ENCODE measurements at places on chromosomes 11 and 22.

DNA sequence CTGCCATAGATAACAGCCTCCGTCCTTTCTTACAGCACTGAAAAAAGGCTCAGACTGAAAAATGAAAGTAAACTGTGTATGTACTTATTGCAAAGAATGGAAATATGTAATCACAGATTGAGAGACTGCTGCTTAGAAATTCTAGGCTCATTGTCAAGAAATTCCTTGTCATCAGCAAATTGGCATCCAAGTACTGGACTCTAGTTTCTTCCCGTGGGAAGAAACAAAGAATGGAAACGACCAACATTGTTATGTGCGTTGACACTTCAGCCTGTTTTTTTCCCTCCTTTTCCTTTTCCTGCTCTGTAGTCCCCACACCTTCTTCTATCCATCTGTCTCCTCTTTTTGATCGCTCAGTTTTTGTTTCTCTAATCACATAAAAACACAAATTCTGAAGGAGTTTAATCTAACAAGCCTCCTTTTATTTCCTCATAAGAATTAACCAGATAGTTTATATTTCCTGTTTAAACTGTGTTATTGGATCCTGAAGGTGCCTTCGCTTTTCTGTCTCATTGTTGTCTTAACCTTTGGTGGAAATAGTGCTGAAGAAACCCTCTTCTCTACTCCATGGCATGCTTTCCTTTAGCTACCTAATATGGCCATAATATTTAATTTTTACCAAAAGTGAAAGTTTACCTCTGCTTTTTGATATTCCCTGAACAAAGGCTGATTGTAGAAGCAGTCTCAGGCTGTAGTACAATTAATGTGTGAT is 20.0 kb upstream of the CASP12 start:
- peak; percentile 61 for DNase-seq

DNA sequence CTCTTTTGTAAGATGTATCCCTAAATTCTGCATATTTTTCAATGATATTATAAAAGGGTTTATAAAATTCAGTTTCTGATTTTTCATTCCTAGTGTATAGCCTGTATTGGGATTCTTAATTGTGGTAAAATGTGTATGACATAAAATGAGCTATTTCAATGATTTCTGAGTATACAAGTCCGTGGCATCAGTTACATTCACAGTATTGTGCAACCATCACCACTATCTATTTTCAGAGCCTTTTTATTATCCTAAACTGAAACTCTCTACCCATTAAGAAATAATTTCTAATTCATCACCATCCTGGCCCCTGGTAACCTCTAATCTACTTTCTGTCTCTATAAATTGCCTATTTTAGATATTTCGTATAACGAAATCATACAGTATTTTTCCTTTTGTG is 39.8 kb downstream of the EIF3F start:
- DNase-seq: no peak

GRCh38 chr11:693887-694562 is 997 bp downstream of the DEAF1 start:
- no peak for DNase-seq

- DNase-seq: no peak
Measured at GRCh38 chr22:45314786-45315185, 5.1 kb downstream of the FAM118A start.

DNA sequence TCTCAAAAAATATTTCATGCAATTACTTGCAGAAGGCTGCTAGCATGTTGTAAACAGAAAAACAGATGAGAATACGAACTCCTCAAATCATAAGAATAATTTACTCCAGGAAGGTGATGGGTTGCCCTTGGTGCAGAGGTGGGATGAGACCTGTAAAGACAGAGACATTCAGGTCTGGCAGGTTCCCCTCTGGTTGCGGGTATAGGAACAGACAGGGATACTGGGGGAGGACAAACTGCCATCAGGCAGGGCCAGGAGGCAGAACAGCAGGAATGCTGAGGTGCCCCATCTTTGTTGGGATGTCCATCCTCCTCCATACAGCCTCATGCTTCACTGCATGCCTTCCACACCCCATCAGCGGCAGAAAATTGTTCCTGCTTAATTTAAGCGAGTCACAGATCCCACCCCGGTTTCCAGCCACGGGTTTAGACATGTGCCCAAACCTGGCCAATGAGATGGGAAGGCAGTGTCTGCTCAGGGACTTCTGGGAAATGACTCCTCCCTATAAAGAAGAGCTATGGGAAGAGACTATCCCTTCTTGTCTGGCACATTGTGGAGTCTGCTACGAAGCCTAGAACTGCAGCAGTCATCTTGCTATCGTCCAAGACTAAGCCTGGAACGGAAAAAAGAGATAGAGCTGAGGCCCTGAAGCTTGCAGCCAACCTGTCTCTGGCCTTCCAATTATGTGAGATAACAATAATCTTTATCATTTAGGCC is 23.1 kb upstream of the IRAG1 start:
- no peak for DNase-seq

- no peak for DNase-seq
Measured at GRCh38 chr11:97702951-97703350, 1313.1 kb downstream of the JRKL start.

DNA sequence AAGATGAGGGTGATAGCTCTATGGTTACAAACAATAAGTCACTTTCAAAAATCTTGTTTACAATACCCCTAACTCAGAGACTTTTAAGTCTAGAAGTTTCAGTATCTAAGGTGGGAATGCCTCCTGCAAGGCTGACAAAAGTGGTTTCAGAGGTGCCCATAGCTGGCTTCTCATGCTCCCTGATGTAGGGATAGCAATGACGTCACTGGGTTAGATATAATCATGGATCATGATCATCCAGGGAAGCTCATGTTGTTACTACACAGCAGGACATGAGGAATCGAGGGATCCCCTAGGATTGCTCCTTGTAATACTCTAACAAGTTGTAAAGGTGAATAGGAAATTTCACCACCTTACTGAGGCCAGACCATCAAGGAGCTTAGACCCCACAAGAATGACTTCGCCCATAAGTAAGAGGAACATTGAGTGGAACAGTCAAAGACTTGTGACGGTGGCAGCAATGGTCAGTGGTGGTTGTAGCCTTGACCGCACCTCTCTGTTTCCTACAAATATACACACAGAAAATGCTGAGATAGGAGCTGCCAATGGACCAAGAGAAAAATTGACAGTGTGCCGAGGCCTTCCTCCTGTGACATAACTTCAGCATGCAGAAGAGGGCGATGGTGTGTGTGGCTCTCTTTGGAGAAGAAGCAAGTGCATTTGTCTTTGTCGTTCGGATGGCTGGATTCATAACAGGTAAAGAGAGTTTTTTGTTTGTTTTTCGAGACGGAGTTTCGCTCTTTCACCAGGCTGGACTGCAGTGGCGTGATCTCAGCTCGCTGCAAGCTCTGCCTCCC is 15.6 kb downstream of the APOL4 start:
- DNase-seq: no peak

GRCh38 chr11:6354651-6355485 is 34.6 kb upstream of the CAVIN3 start:
- no peak for DNase-seq

- no peak for DNase-seq
Measured at GRCh38 chr11:126800009-126800408, 200.6 kb downstream of the KIRREL3 start.

DNA sequence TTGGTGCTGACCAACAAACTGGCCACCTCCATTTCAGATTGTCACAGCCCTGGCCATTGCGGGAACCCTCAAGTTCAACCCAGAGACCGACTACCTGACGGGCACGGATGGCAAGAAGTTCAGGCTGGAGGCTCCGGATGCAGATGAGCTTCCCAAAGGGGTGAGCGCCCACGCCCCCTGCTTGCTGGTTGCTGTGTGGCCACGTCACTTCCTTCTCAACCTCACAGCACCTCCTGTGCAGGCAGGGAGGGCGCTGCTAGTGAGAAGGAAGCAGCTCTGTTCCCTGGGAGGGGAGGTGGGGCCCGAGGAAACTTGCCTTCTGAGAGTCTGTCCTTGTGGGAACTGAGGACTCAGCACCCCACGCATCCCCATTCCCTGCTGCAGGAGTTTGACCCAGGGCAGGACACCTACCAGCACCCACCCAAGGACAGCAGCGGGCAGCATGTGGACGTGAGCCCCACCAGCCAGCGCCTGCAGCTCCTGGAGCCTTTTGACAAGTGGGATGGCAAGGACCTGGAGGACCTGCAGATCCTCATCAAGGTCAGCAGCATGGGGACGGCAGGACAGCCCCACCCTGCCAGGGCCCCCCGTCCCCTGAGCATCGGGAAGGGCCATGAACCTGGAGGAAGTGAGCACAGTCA is 19.3 kb downstream of the POLR3H start:
- no peak for DNase-seq

- peak; percentile 18 for DNase-seq
Measured at GRCh38 chr11:59429924-59430516, 3.8 kb upstream of the OR5A2 start.

- DNase-seq: no peak
Measured at GRCh38 chr22:22759371-22759770, 115.0 kb downstream of the GGTLC2 start.

DNA sequence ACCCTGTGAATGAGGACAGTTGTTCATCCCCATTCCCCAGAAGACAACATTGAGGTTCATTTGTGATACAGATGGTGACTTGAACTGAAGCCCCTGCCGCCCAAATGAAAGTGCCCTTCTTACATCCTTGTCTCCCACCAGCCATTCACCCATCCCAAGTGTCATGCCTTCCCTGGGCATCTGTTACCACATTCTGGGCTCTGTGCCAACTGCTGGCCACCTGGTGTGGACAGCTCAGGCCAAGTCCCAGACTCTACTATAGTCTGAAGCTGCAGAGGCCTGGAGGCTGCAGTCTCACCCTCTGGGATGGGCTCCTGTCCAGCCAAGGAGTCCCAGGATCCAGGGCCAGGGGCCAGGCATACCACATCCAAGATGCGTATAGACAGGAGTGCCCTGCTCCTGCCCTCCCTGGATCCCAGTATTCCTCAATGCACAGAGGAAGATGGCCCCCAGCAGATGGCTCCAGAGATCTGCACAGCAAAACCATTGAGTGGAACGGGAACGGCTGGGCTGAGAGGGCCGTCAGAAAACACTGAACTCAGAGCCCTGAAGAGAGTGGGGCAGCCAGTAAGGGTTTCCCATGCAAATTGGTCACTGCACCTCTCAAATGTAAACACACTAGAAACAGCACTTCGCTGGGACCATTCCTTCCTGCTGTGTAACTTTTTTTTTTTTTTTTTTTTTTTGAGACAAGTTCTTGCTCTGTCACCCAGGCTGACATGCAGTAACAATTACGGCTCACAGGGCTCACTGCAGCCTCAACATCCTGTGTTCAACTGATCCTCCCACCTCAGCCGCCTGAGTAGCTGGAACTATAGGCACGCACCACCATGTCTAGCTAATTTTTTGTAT is 22.8 kb downstream of the ARRB1 start:
- no peak for DNase-seq

DNA sequence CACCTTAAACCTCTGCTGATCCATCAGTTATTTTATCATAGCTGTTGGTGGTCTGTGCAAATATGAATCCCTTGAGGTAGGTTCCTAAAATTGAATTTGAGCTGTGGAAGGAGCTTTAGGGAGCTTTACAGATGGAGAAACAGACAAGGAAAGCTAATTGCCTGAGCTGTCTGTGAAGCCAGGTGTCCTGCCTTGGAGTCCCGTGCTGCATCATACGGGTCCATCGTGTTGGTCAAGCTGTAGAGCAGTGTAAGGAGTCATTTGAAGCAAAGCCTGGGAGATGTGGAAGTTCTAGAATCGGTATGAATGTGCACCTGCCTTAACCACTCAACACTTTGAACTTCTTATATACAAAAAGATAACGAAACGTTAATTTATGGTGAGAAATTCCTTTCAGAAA is 1.0 kb downstream of the POLA2 start:
- no peak for DNase-seq

- DNase-seq: no peak
Measured at GRCh38 chr22:39513791-39514190, 6.6 kb upstream of the ATF4 start.

- DNase-seq: no peak
Measured at GRCh38 chr22:50567721-50568252, 5.1 kb upstream of the SYCE3 start.

- DNase-seq: no peak
Measured at GRCh38 chr11:37456746-37457145, 858.7 kb upstream of the RAG2 start.

GRCh38 chr11:1050581-1051355 is 14.2 kb upstream of the MUC6 start:
- no peak for DNase-seq

Measured in AG04450 (cell line).